ENCODE measurements at places on chromosomes 13 and 19.
A peak's percentile ranks its signal among the peaks of the same experiment; 100 is the strongest.

DNA sequence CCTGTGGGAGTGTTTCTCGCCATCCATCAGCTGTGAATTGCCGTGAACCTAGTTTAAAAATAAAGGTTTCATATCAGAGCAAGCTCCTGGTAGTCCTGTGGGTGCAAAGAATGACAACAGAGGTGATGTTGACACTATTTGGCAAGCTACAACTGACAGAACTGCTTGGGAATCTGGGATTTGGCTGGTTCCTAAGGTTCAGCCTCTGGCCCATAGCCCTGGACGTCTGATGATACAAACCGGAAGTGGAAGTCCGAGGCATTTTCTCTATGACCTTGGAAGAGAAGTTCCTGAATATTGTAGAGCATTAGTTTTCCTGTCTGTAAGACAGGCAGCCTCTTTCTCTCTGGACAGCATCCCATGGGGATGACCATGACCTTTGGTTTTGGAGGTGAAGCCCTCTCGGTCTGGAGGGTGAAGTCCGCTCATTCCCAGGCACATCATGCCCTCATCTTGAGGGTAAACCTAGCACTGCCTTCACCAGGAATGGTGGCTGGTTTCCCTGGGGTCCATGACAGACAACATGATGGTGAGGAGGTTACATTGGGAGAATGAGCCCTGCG, 29.1 kb downstream of the GATAD2A start:
- no peak for DNase-seq

DNA sequence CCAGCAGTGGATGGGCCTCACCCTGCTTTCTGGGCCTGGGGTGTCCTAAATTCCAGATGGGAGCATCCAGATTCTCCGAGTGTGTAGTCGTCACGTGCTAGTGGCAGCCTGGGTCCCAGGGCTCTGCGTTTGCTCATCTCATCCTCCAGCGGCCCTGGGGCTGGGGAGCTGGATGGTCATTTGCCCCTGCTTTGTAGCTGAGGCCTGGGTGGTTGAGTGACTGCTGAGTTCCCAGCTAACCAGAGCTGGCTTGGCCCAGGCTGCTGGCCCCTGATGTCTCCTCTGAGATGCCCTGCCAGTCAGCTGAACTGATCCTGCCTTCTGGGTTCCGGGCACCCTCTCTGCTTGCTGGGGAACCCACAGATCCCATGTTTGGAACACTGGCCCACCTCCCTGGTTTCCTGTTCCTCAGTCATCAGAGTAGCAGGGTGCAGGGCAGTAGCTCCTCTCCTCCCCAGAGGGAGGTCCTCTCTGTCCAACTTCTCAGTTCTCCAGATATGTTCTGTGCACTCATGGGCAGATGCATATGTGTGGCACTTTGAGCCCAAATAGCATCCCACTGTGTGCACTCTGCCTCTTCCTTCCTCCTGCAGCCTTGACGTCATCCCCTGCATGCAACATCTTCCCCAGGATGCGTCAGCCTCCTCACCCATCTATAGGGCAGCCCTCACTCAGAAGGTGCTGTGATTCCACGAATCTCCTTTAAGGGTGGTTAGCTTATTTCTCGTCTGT, 22.4 kb upstream of the CRTC1 start:
- no peak for DNase-seq

GRCh38 chr19:38252385-38252784, 3.8 kb downstream of the PPP1R14A start:
- no peak for DNase-seq

GRCh38 chr13:99895444-99896368, 75.9 kb downstream of the ZIC5 start:
- no peak for DNase-seq

DNA sequence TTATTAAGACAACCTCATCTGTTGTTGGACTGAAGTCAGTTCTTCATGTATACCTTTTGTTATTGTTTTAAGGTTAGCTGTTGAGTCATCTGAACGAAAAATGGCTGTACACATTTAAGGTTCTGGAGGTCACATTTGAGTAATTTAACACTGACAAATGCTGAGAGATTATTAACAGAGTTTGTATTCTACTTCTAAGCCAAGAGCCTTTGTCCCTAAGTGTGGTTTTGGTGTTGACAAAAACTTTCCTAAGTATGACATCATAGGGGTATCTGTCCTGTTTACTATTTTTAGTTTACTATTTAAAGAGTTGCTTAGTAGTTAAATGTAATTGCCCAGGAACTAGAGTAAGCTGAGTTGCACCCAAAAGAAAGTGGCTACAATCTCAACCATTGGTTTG, 71.9 kb downstream of the CDK8 start:
- no peak for DNase-seq

DNA sequence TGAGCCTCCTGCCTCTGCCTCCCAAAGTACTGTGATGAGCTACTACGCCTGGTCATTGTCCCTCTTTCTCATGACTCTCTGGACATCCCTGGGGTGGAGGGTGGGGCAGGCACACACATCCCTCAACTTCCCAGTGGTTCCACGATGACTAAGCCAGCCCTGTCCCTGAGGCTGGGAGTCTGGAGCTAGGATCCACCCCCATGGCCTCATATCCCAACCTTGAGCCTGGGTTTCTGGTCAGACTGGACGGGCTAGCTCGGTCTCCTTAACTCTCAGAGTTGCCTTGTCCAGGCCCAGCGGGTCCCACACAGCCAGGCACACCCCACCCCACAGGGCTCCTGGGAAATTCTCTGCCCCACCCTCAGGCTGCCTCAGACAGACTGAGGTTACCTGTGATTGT, 19.6 kb downstream of the IER2 start:
- no peak for DNase-seq

- DNase-seq, result peak; percentile 9
Measured at GRCh38 chr19:7928741-7929701, 3.1 kb upstream of the CTXN1 start.
